ENCODE measurements at places on chromosomes 12 and 14. TPM values are rescaled to one million over a fixed set of nuclear protein-coding genes. Genes with fewer than 3 reads are reported as not detected.

- DNase-seq, result peak; percentile 29
Observed at GRCh38 chr12:60174941-60175340, 579.1 kb downstream of the SLC16A7 start.

DNA sequence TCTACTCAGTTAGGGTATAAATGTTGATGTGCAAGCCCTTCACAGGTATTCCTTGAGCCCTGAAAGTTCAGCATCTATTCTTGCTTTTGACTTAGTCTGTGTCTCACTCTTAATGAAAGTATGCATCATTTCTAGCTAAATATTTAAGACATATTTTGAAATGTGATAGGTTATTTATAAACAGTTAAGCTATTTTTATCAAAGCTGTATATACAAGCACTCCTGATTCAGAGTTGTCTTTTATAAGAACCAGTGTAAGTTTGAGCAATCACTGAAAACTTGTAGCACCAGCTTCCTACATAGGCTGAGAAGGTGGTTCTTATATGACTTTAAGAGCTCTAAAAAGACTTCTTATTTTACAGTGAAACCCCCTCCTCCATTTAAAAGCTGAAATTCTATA lies 98.6 kb downstream of the MYF5 start:
- DNase-seq, result no peak

GRCh38 chr12:65343801-65344200 lies 65.3 kb downstream of the MSRB3 start:
- DNase-seq, result no peak

GRCh38 chr12:64720884-64721283 lies 38.3 kb downstream of the GNS start:
- DNase-seq, result no peak

DNA sequence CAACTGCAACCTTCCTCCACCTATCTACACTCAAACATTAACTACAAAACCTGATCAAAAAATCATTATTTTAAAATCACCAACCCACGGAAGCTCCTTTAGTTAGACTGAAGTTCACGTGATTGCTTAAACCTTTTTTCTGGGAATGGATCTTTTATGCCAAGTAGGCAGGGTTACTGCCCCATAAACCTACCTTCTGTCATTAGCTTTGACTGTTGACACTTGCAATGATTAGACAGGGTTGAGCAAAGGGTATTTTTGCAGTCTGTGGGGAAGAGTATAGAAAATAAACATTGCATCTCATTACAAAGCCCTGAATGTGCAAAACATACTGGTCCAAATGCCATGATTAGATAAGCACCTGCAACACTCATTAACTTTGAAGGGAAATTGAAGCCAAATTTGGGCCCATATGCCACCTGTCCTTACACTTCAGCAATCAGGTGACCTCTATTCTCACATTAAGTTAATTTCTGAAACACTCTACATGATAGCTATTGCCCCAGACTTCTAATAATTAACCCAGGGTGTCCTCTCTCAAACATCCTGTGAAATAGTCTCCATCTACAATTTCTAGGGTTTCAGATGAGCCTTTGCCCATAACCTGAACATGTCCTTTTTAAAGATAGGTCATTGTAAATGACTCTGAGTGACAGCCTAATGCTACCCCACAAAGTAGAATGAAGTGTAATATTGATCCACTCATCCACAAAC lies 156.0 kb upstream of the PLEKHG7 start:
- DNase-seq, result no peak

GRCh38 chr12:56721216-56721615 lies 3.9 kb downstream of the NACA start:
- no peak for DNase-seq

GRCh38 chr14:69553252-69553651 lies 21.4 kb downstream of the CCDC177 start:
- DNase-seq, result no peak

GRCh38 chr12:130951636-130952035 lies 2.1 kb upstream of the ADGRD1 start:
- no peak for DNase-seq

DNA sequence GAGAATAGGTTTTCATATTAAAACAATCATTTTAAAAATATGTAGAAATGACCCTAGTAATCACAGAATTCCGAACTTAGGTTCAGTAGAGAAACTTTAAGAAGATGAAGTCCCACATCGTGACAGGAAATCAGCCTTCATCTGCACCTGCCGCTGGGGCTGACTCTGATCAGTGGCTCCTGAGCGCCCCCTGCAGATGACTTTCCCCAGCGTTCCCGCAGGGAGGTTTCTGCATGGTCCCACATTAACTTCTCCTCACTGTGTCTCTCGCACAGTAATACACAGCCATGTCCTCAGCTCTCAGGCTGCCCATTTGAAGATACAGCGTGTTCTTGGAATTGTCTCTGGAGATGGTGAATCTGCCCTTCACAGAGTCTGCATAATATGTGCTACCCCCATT lies 1131.1 kb downstream of the TMEM121 start:
- no peak for DNase-seq

GRCh38 chr12:66717036-66717673 lies 38.3 kb upstream of the GRIP1 start:
- no peak for DNase-seq

The SLC16A7 gene
- 10.6 TPM for total RNA-seq

The IKBIP gene
- total RNA-seq, result 87.6 TPM

The SOAT2 gene
- total RNA-seq, result not detected

The L2HGDH gene
- total RNA-seq, result 5.0 TPM

The CFAP251 gene
- total RNA-seq, result 2.2 TPM

Measured in LHCN-M2 (cell line).